ENCODE measurements at places on chromosomes 13 and 19.

DNA sequence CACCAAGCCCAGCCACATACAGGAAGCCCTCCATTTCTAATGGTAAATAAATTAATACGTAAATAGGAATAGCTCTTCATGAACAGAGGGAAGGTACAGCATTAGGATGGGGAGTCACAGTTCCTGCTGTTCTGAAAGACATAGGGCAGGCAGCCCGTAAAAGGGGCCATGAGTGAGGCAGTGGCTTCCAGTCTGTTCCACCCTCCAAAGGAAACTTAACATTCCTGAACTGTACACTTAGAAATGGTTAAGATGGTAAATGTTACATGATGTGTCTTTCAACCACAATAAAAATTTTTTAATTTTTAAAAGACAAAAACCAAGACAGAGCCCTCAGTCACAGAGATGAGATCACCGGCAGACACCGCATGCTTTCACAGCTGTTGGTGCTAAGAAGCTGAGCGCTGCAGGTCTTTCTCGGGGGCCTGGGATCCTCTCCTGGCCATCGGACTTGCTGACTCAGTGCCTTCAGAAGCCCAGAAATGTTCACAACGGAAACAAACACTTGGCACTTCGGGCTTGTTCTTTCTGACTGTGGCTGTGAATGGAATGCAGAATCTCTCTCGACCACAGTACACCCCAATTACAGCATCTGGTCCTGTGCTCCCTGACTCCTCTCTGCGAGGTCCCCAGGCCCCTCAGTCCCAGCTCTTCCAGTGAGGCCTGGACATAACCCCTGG, 36.4 kb downstream of the EPS15L1 start:
- DNase-seq, result no peak

DNA sequence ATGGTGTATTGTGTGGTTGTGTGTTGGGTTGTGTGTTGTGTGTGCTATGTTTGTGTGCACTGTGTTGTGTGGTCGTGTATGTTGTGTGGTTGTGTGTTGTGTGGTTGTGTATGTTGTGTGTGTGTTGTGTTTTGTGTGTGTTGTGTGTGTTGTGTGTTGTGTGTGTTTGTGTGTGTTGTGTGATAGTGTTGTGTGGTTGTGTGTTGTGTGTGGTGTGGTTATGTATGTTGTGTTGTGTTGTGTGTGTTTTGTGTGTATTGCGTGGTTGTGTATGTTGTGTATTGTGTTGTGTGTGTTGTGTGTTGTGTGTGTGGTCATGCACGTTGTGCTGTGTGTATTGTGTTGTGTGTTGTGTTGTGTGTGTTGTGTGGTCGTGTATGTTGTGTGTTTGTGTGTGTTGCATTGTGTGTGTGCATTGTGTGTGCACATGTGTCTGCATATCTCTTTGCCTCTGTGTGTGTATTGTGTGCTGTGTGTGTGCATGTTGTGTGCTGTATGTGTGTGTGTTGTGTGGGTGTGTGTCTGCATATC, 2.9 kb downstream of the C3 start:
- DNase-seq, result no peak

DNA sequence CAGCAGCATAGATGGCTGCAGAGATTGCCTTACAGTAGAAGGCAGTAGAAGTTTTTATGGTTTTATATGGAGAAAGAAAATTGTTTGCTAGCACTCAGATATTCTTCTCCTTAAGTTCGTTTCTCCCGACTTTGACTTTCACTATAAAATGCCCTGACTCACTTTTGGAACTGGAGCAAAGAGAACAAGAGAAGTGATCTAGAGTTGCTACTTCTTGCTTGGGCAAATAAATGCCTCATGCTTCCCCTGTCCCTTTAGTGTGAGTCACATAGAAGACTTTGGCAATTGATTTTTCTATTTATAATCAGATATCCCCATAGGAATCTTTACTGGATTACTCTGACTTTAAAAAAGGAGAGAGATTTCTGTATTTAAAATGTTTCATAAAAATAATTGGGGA, 46.9 kb downstream of the ITGBL1 start:
- DNase-seq, result no peak

- DNase-seq, result no peak
These were observed 39.1 kb downstream of the FAM216B start for GRCh38 chr13:42820451-42820850.

DNA sequence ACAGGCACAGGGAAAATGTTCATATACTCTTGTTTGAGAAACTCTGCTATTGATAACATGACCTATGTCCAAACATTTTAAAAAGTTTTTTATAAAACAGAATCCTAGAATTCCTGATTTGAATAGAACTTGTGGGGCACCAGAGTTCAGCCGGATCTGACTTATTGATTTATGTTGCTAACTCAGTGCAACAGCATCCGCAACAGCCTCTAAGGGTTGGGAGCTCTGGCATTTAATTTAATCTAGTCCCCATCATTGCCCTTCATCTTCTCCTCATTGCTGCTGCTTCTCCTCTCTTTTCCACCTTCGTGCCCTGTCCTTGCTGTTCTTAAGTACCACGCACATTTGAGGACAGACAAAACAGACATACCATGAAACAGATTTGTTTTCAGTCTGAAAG, 214.5 kb downstream of the FGF14 start:
- DNase-seq, result no peak

DNA sequence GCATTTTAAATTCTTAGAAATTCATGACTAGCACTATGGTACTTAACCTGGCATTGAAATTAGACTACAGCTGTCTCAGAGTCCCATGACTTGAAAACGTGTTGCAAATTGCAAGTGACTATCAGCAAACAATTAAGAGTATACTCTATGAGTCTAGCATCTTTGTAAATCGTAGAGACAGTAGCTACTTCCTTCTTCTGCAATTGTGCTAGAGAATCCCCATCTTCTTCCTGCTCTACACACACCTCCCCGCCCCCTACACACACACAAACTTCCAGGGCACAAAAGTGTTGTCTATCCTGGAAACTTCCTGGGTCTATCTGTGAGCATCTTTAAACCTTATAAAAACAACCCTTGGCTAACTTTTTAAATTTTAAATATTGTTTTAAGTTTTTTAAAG, 35.2 kb upstream of the MIR17HG start:
- DNase-seq, result no peak
